ENCODE measurements at places on chromosomes 11 and 22. TPM values are rescaled to one million over a fixed set of nuclear protein-coding genes. Genes with fewer than 3 reads are reported as not detected.

USP2 gene
- 0.84 TPM for total RNA-seq

BLID gene
- 1.5 TPM for total RNA-seq

CNTF gene
- total RNA-seq: 0.34 TPM

ASCL2 gene
- not detected for total RNA-seq

IL17RA gene
- total RNA-seq: 8.6 TPM

LPXN gene
- 6.1 TPM for total RNA-seq

GLYAT gene
- not detected for total RNA-seq

GRIK4 gene
- total RNA-seq: not detected

MOGAT2 gene
- not detected for total RNA-seq

SPDYC gene
- not detected for total RNA-seq

MMP8 gene
- total RNA-seq: not detected

VWCE gene
- total RNA-seq: 1.3 TPM

MRPL11 gene
- total RNA-seq: 72.1 TPM

OR10A2 gene
- not detected for total RNA-seq

LZTR1 gene
- 34.8 TPM for total RNA-seq

TMEM121B gene
- total RNA-seq: under 0.01 TPM

NLRP10 gene
- 7.6 TPM for total RNA-seq

KCNJ11 gene
- under 0.01 TPM for total RNA-seq

FAM181B gene
- total RNA-seq: not detected

KCNQ1OT1 gene
- total RNA-seq: 0.50 TPM

MYRF gene
- 3.5 TPM for total RNA-seq

LRRC4C gene
- total RNA-seq: not detected

LINC01488 gene
- not detected for total RNA-seq

SLC43A1 gene
- total RNA-seq: 18.8 TPM

CCDC83 gene
- 0.17 TPM for total RNA-seq

API5 gene
- 74.5 TPM for total RNA-seq

KDM4D gene
- total RNA-seq: 2.1 TPM

SLC22A12 gene
- not detected for total RNA-seq

BTBD18 gene
- total RNA-seq: not detected

OR4A5 gene
- not detected for total RNA-seq

KRTAP5-8 gene
- not detected for total RNA-seq

KIRREL3 gene
- 0.15 TPM for total RNA-seq

TRIM34 gene
- total RNA-seq: 2.4 TPM

MUC2 gene
- total RNA-seq: not detected

PAMR1 gene
- 26.1 TPM for total RNA-seq

OR2AG2 gene
- under 0.01 TPM for total RNA-seq

CSF2RB gene
- not detected for total RNA-seq

PRG2 gene
- total RNA-seq: not detected

NXPE2 gene
- not detected for total RNA-seq

MEI1 gene
- total RNA-seq: 0.50 TPM

NXF1 gene
- 26.0 TPM for total RNA-seq

OR2D2 gene
- not detected for total RNA-seq

AHNAK gene
- total RNA-seq: 218 TPM

CSNK2A3 gene
- 1.0 TPM for total RNA-seq

APOBEC3G gene
- 7.2 TPM for total RNA-seq

MYBPC3 gene
- not detected for total RNA-seq

CCDC87 gene
- total RNA-seq: 0.15 TPM

MS4A12 gene
- not detected for total RNA-seq

ANO3 gene
- total RNA-seq: 0.34 TPM

MMP1 gene
- total RNA-seq: 14.6 TPM

RASD2 gene
- total RNA-seq: not detected

ZBTB44 gene
- 6.7 TPM for total RNA-seq

MDK gene
- total RNA-seq: 519 TPM

MAJIN gene
- not detected for total RNA-seq
